Suppressor macrophage (primary cell): ENCODE measurements at places on chromosomes 11 and 22.

GRCh38 chr11:103862802-103863174, 173.7 kb upstream of the DDI1 start:
- DNase-seq = no peak

DNA sequence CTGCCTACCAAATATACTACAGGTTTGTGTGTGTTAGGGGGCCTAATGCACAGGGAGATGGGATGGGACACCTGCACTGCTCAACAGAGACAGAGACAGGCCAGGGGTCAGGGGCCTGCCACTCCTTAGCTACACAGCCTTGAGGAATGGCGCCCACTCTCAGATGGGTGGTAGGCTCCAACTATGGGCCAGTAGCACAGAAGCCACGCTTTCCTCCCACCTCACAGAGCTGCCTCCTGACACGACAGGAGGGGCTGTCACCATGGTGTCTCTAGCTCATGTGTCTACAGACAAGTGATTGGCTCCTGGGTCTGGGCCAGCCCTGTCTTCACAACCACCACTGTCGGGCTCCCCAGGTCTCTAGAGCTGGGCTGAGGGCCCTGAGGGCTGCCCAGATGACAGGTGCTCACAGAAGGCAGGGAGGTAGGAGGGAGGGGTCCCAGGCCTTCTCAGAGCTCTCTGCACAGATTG, 81.8 kb downstream of the DGCR2 start:
- no peak for DNase-seq

- DNase-seq = peak; percentile 54
Observed at GRCh38 chr11:78418584-78419211, 1.1 kb upstream of the GAB2 start.

- no peak for DNase-seq
Observed at GRCh38 chr11:128731041-128731663, 37.3 kb downstream of the FLI1 start.

GRCh38 chr11:115287266-115287665, 216.9 kb downstream of the CADM1 start:
- no peak for DNase-seq

DNA sequence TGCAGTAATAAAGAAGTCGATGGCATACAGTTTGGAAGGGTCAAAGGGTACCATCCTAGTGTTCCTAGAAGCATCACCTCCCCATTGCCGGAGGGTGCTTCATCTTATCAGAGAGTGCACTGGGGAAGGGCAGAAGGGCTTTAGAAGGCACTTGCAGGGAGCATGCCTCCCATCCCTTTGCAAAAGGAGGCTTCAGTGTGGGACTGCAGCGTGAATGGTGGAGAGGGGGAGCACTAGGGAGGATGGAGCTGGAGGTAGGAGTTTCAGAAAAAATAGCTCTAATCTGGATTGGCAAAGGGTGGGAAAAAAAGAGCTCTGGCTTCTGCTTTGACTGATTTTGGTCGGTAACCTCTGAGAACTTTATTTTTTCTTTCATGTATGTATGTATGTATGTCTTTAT, 5.0 kb downstream of the NTM start:
- DNase-seq = no peak

- DNase-seq = no peak
Observed at GRCh38 chr22:40387746-40388145, 17.4 kb downstream of the SGSM3 start.

DNA sequence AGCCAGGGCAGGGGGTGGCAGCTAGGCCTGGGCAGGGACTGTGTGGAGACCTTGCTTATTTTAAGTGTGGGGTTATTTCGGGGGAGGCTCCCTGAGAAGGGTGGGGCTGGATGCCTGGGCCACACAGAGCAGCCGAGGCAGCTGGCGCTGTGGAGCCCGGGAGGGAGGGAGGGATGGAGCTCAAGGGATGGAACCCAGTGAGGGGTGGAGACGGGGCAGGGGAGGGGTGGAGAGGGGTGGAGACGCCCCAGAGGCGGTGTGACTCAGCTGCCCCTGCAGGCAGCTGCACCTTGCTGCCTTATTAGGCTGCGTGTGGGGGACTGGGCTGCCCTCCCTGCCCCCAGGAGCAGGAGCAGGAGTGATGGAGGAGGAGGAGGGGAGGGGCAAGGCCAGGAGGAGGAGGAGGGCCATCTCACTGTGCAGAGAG, 9.8 kb upstream of the TSSC4 start:
- DNase-seq = no peak

DNA sequence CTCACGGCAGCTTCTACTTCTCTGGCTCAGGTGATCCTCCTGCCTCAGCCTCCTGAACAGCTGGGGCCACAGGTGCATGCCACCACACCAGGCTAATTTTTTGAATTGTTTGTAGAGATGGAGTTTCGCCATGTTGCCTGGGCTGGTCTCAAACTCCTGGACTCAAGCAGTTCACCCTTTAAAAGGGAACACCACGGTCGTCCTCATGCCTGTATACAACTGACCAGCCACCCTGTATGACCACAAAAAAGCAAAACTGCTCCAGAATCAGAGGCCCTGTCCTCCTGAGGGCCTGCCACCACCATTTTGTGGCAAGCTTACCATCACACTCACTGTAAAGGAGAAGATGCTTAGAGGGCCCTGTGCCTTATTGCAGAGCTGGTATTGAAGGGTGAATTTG, 2.2 kb downstream of the GLB1L3 start:
- no peak for DNase-seq

GRCh38 chr11:47848700-47849155, 578 bp upstream of the NUP160 start:
- no peak for DNase-seq

- no peak for DNase-seq
Observed at GRCh38 chr11:2296913-2297622, 4.7 kb downstream of the C11orf21 start.

GRCh38 chr22:23315341-23315917, 135.1 kb downstream of the BCR start:
- DNase-seq = peak; percentile 80

DNA sequence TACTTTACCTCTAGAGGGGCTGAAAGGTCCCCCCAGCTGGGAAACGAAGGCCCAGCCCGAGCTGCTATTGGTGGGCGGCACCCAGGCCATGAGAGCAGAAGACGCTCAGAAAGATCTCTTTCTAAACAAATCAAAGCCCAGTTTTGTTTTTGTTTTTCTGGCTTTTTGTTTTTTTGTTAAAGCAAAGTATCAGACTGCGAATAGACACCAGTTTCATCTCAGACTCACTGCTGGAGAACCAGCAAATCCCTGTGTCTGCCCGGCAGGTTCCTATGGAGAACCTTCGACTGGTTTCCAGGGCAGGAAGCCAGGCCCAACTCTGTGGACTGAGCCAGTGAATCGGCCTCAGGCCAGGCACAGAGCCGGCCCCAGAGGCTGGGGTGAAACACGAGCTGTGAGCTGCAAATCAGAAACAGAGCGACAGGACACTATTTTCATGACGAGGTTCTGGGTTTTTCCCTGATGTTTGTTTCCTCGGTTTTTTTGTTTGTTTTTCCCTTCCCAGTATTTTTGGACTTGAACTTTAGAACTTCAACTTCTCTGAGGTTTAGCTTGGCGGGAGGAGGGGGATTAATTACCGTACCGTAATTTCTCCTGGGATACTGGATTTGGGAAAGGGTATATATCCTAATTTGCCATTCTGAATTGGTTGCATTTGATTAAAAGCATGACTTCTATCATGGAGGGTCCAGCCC, 16.0 kb upstream of the B4GALNT4 start:
- no peak for DNase-seq

DNA sequence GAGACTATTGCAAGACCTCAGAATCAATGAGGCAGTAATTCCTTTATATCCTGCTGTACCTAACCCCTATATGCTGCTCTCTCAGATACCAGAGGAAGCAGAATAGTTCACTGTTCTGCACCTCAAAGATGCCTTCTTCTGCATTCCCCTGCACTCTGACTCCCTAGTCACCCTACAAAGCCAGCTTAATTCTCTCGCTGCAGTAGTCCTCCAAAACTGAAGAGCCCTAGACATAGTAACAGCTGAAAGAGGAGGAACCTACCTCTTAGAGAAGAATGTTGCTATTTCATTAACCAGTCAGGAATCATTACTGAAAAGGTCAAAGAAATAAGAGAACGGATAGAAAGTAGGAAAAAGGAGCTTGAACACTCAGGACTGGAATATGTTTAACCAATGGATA, 49.3 kb downstream of the PRSS23 start:
- DNase-seq = no peak

- peak; percentile 59 for DNase-seq
Observed at GRCh38 chr11:111541254-111542061, 938 bp downstream of the LAYN start.

- no peak for DNase-seq
Observed at GRCh38 chr11:67523556-67524479, 572 bp upstream of the CABP2 start.

GRCh38 chr11:17776212-17776875, 41.8 kb downstream of the KCNC1 start:
- no peak for DNase-seq

DNA sequence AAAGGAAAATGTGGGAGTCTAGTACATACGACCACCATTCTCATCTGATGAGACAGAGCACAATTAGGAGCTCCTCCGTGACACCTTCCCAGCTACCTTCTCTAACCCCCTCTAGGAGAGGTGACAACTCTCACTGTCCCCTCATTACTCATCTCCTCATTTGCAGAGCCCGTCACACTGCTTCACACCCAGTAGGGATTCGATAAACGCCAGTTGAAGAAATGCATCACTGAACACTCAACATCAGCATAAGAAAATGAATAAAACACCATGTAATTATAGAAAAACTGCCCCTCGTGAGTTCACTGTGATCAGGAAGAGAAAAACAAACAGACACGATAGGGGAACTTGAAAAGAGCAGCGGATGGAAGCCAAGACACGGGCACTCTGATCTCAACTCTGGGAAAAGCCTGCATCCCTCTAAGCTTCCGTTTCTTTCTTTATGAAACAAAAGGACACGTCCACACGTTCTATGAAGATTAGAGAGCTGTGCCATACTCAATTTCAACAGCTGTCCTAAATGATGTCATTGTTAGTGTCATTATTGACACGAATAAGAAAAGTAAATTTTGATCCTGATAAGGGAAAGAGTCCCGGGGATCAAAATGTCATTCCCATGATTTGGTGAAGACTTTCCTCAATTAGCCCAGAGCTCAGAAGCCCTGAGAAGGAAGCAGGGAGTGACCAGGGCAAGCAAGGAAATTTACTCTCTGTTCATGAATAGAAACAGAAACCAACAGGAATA, 356.9 kb downstream of the LARGE1 start:
- no peak for DNase-seq

DNA sequence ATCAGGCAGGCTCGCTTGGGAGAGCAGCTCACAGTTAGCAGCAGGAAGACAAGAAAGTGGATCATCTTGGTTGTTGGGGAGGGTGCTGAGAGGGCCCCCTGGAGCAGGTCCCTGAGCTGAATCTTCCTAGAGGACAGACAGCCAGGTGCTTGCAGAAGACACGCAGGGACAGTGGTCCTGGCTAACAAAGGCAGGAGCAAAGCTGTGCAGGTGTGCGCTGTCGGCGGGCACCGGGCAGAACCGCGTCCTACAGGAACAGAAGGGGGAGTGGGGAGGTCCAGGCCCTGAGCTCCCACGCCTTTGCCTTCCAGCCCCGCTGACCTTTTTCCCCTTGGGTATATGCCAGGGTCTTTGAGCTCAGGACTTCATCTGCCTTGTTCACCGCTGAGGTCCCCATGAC, 30.1 kb upstream of the PARVB start:
- no peak for DNase-seq

GRCh38 chr11:113568566-113568965, 93.4 kb upstream of the DRD2 start:
- no peak for DNase-seq

- DNase-seq = no peak
Observed at GRCh38 chr11:3001496-3001895, 9.4 kb upstream of the NAP1L4 start.

DNA sequence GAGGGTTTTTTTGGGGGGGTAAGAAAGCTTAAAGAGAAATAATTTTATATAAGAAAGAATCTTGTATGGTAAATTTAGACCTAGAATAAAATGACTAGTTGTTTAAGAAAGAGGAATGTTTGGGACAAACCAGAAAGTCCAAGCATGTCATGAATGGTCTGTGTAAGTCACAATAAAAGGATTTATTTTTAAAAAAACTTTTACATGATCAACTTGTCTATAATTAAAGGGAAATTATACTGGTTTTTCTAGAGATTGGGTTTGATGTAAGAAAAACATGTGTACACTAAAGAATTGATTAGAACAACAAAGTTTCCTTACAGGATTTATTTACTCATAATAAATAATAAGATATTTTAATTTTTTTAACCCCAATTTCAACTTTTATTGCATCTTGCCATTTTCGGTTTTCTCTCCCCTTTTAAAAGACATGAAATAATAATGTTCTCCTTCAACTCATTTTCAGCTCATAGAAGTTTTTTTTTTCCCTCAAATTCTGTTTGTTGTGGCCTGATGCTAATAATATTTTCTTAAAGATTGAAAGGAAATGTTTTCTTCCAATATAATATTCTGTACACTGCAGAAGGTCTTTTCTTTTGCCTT, 35.4 kb upstream of the INCENP start:
- no peak for DNase-seq

- DNase-seq = no peak
Observed at GRCh38 chr22:24393848-24394247, 33.6 kb upstream of the ADORA2A start.

DNA sequence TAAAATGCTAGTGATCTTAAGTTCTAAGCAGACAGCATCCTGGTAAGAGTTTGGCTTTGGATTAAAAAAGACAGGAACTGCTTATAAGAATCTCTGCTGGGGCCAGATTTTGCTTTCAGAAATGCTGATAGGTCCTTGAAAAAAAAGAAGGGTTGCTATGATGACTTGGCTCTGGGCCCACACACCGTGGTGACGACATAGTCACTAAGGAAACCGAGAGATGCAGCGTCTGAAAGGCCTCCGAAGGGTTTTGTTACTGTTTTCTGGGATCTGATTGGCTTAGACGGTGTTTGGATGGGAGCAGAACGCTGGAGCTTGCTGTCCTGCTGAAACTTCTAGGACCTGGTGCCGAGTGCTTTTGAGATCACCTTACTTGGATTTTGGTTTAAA, 8.4 kb downstream of the FAM118A start:
- peak; percentile 72 for DNase-seq
